Midbrain (tissue), 1 donor: ENCODE measurements at places on chromosomes 3 and 15.

DNA sequence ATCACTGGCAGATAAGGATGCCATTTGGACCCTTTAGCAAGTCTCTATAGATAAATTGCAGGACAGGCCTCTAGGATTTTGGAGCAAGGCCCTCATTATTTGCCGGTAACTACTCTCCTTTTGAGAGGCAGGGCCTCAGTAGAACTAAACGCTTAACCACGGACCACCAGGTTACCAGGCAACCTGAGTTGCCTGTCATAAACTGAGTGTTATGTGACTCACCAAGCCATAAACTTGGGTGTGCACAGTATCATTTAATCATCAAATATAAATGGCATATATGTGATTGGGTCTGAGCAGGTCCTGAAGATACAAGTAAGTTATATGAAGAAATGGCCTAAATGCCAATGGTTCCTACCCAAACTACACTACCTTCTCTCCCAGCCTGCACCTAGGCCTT, 93.2 kb downstream of the BCHE start:
- no peak for DNase-seq

DNA sequence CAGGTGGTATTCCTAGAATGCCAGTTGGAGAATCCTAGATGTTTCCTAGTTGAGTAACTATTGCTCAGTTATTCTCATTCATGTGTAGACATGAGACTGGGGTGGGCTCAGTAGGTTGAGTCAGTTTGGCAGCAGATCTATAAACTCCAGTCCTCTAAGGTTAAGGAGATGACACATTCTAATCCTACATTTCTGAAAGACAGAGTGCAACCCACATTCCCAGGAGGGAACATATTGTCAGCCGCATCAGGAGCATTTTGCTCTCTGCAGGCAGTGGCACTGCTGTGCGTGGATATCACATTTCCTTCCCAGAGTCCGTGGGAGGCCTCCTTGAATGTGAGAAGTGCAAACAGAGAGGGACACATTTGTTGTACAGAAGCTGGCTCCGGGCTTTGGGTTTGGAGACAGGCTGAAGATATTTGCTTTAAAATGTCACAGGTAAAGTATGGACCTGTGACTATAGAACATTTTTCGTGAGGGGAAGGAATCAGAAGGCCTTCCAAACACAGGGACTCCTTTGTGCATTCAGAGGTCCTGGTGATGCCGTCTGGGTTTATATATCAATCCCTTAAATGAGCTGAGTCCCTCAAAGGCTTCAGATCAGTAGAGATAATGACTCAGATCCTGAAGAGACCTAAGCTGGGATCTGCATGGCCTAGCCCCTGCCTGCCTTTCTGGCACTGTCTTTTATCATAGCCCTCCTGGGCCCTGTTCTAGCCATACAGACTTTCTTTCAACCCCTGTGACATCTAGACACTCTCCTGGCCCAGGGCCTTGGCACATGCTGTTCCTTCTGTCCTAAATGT, 156.5 kb downstream of the CADPS start:
- no peak for DNase-seq

DNA sequence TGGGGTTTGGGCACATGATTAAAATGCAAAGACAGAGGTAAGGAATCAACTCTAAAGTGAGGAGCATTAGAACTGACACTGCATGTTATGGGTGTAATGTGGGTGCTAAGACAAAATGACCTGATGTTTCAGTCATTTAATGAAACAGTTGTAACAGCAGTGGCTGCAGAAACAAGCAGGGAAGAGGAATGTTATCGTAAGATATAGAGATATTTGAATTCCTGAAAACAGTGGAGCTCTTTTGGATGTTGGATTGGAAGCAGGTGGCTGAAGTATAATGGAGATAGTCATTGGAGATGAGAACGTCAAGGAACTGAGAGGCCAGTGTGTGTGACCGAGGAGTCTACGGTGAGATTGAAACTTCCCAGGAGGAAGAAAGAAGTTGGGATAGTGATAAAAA, 1065.2 kb downstream of the ZPLD1 start:
- no peak for DNase-seq

DNA sequence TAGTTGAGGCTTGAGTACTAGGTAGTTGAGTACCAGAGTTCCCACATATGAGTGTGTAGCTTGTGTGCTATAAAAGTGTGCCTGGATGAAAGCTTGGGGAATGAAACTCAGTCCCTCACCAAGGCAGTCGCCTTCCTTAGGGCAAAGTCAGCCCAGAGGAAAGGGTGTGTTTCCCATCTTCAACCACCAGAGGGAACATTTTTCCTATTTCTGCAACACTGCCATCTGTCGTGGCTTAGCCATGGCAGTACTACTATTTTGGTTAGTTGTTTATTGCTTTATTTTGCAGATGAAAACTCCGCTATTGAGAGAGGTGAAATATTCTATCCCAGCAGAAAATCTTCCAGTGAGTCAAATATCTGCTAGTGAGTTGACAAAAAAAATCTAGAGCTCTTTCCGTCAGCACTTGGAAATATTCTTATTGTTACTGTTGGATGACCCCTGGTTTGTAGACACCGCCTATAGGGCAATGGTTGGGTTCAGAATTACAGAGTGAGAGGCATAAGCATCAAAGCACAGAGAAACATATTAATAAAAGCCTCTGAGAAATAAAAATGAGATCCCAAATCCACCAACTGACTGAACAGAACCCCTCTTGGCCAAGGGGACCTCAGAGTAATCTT, 239.9 kb downstream of the CPNE4 start:
- DNase-seq: peak; percentile 35

GRCh38 chr15:85532689-85533088, 152.3 kb downstream of the AKAP13 start:
- no peak for DNase-seq

DNA sequence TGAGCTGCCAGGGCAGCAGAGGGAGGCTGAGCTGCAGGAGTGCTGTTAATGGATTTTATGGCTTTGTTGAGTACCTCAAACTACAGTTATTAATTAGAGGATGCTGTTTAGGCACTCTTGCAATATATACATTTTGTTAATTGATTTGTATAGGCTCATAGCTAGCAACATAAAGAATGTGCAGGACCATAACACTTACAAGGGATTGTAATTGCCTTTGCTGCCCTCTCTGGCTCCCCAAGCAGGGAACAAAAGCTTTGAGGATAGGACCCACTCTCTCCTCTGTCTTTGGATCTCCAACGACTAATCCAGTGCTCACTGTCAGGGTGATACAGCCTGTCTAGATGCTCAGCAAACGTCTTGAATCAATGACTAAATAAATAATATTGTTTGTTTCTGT, 1.2 kb upstream of the CLSTN2 start:
- no peak for DNase-seq

DNA sequence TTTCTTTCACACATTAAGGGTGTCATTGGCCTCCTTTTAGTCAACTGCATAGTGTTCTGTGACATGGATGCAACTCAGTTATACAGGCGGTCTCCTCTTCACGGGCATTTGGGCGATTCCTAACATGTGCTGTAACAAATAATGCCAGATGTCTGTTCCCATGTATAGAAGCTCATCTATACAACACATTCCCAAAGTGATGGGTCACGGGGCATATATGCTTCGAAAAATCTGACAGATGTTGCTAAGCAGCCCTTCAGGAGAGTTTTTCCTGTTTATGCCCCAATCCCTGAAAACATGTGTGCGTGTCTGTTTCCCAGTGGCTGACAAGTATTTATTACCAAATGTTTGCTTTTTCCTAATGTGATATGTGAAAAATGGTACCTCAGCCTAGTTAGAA, 25.8 kb downstream of the LRRK1 start:
- DNase-seq: no peak

GRCh38 chr3:142808103-142808917, 80.6 kb downstream of the PCOLCE2 start:
- DNase-seq: no peak

DNA sequence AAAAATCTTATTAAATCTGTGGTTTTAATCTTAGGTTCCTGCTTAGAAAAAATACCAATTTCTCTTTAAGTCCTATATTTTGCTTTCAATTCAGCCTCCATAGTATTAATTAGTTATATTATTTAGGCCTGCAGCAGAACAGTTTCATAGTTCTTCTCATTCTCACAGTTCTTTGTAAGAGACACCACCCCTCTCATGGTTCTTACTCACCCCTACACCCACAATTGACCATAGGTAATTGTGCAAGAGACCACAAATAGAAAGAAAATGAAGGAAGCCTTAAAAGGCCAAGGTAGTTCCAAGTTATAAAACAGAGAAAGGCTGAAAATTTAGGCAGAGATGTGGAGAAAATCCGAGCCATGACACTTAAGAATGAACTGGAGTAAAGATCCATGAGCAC, 415.3 kb downstream of the TIGIT start:
- no peak for DNase-seq

DNA sequence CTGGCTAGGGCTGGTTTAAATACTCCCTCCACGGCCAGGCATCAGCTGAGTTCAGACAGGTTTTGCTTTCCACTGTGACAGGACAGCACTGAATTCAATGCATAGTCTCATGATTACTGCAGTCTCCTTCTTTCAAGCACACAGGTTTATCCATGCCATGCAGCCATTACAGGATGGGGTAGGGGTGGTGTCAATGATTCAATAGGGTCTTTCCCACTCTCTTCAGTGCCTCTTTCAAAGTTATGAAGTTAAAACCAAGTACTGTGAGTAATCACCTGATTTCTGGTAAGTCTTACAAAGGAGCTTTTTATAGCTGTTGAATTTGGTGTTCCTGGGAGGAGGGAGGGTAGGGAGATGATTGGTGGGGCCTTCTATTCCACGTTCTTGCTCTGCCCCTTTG, 47.2 kb downstream of the TMEM212 start:
- DNase-seq: no peak

- peak; percentile 25 for DNase-seq
Observed at GRCh38 chr3:122977746-122978466, 49.7 kb downstream of the SEMA5B start.

DNA sequence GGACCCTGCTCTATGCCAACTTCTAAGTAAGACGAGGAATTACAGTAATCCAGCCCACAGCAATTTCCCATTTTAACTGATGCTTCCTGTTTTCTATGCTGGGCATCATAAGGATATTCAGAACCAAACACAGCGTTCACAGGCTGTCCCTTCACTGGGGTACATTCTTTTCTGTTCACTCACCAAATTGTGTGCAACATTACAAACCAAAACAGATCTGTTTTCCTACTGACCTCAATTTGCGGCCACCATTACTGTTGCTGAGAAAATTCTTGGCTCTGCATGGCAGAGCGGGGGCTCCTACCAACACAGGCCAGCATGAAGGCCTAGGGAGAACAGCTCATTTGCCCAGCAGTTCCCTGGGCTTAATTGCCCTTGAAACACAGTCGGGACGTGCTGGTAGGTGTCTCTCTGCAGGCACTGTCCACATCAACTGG, 76.5 kb downstream of the MYO1E start:
- no peak for DNase-seq

DNA sequence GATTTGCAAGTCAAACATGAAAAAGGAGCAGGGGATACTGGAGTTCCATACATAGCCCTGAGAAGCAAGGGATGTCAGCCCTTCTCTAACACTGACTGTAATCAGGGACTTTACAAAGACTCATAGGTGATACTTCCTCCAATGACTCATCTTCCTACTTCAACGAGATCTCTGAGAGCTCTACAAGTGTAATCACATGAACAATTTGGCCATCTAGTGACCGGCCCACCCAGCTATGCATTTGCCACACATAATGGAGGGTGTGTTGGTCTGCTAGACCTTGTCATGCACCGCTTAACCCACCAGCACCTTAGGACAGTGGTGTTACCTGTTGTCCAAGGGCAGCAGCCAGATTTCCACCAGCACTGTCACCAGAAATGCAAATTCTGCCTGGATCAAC, 75.3 kb downstream of the NCEH1 start:
- no peak for DNase-seq

DNA sequence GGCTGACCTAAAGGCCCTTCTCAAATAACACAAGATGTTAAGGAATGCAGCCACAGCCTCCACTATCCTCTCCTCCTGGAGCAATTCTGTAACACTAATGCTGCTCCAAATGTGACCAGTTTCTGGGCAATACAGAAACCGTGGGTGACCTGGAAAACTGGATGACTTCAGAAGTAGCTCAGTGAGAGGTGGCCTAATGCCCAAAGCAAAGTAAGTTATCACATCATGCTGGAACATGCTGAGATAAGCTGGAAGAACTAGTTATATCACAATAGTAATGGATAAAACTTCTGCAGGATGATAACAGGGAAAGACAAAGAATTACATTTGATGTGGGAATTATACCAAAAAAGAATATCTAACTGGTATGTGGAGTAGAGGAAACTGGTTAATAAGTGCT, 72.0 kb downstream of the DHX30 start:
- DNase-seq: no peak

- no peak for DNase-seq
Observed at GRCh38 chr3:141530415-141530768, 43.6 kb downstream of the RASA2 start.

DNA sequence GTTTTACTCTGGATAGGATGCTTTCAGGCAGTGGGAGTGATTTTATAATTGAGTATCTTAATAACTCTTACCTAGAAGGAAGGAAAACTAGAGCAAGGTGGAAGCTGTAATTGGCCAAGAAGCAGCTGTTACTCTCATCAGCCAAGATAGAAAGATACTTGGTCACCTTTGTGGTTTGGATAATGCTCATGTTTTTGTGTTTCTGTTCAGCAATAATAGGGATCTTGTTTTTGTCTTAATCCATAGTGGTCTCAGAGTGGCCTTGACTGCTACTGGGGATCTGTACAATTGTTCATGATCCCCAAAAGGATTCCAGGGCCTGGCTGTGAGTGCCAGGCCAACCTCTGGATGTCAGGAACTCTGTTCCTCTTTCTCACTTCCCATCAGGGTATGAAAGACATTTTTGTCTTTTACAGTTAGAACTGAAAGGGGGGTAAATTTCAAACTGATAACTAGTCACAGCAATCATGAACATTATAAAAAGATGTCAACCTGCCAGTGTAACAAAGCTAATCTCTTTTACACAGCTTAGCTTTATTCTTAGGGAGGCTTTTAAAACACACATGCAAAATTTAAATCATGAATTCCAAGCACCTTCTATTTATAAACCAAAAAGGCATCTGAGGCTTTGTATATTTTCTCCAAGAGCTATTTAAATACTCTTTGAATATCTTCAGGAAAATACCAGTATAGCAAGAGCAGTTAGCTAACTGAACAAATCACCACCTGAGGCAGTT, 6.0 kb downstream of the UBL7 start:
- no peak for DNase-seq

- DNase-seq: no peak
Observed at GRCh38 chr3:180612364-180612763, 10.4 kb downstream of the TTC14 start.

DNA sequence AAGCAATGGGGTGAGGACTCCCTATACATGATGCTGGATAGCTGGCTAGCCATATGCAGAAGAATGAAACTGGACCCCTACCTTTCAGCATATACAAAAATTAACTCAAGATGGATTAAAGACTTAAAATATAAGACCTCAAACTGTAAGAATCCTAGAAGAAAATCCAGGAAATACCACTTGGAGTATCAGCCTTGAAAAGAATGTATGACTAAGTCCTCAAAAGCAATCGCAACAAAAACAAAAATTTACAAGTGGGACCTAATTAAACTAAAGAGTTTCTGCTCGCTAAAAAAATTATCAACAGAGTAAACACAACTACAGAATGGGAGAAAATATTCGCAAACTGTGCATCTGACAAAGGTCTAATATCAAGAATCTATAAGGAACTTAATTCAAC, 94.3 kb downstream of the XRN1 start:
- no peak for DNase-seq

GRCh38 chr15:86609275-86609674, 529.6 kb downstream of the AGBL1 start:
- no peak for DNase-seq

- DNase-seq: no peak
Observed at GRCh38 chr3:189144645-189145044, 27.1 kb upstream of the TPRG1 start.
